Aorta (tissue), 5 donors: ENCODE measurements at places on chromosomes 4 and X.

DNA sequence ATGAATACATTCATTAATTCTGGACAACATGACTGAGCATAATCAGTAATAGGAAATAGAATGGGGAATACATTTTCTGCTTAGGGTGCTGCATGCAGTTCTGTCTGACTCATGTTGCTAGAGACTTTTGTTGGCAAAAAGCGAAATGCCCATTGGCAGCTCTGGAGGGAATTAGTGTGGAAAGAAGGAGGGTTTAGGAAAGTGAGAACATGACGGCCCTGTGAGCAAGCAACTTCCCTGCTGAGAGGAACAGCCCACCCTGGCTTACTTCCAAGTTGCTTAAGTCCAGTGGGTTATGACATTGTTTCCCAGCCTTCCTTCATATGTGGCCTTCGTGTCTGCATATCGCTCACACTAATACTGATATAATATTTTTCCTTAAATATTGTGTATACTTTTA, 13.8 kb downstream of the MAD2L1 start:
- DNase-seq, result peak; percentile 82

DNA sequence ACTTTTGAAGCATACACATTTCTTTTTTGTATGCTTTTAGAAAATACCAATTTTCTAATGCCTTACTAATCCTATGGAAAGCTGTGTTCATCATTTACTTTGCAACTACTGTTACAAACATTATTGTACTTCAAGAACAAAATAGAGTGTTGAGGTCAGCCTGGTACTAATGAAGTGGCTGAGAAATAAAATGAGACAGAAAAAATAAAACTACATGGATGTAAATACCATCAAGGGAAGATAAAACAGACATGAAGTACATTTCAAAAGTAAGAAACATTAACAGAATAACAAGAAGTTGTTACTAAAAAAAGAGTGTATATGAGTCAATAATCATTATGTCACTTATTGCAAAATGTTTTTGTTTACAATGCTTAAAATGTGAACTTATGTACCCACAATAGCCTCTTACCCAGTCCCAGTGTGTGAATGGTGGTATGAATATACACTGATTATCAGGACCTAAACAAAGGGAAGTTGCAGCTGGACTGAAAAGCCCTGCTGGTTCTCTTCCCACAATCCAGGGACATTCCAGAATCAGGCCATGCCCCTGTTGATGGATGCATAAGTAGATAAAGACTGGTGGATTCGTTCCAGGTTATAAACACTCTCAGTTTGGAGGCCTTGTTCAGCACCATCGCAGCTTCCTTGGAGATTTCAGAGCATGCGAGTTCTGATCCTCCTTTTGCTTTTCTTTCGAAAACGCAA, 2.4 kb upstream of the CSN3 start:
- DNase-seq, result no peak

- DNase-seq, result no peak
Measured at GRCh38 chrX:133544115-133544514, 128.8 kb upstream of the GPC4 start.

- no peak for DNase-seq
Measured at GRCh38 chr4:156197216-156197615, 243.6 kb upstream of the CTSO start.

- no peak for DNase-seq
Measured at GRCh38 chr4:85486425-85487086, 11.6 kb downstream of the ARHGAP24 start.

DNA sequence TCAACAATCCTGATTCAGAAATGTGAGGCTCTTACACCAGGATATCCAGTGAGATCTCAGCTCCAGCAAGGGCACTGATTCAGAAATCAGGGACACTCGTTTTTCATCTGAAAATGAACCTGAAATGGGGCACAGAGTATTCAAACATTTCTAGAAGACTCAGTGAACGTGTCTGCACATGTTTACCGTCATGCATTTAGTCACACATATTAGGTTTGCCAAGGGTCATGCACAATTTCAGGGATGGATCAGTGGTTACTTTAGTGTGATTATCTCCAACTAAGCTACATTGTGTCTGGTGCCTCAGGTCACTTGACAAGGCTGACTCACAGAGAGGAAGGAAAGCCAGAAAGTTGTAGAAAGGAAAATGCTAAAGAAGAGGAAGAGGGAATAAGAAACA, 33.6 kb upstream of the SPANXN2 start:
- no peak for DNase-seq

- no peak for DNase-seq
Measured at GRCh38 chr4:47715716-47716416, 122.0 kb downstream of the CORIN start.

DNA sequence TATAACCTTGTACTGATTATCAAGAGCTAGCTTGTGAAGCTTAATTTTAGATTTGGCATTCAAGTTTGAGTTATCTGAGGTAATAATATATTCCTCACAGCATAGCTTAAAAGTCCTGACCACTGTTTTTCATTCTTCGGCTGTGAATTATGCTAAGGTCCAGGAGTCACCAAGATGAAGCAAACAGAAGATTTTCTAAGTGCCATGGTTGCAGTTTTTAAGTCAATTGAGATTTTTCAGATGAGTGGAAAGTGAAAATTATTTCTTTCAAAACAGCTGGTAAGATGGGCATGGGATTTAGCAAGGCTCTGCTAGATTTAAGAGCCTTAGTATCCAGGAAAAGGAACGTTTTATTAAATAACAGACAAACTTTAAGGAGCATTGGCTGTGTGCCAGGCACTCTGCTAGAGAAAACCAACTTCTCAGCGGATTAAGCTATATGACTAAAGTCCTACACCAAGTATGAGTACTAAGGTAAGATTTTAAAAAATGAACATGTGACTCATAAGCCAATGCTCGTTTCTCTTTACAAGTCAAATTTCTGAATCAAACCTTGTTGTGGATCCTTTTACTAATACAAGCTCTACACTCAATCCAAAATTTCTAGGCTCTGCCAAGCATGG, 149.9 kb upstream of the IL15 start:
- peak; percentile 48 for DNase-seq

DNA sequence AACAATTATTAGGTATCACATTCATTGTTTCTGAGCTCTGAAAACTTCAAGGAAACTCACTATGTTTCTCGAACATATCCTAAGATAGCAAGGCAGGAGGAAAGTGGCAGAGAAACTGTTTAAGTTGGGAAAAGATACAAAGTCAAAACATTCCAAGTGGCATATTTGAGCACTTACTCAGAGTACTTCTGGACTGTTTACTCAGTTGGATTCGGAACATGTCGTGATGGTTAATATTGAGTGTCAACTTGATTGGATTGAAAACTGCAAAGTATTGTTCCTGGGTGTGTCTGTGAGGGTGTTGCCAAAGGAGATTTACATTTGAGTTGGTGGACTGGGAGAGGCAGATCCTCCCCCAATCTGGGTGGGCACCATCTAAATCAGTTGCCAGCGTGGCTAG, 298.3 kb downstream of the IL1RAPL2 start:
- no peak for DNase-seq

- no peak for DNase-seq
Measured at GRCh38 chr4:182235021-182235795, 8.0 kb upstream of the TENM3 start.

GRCh38 chrX:805988-806387, 175.4 kb downstream of the SHOX start:
- DNase-seq, result no peak

GRCh38 chrX:31423609-31424189, 351.9 kb upstream of the FTHL17 start:
- DNase-seq, result no peak

DNA sequence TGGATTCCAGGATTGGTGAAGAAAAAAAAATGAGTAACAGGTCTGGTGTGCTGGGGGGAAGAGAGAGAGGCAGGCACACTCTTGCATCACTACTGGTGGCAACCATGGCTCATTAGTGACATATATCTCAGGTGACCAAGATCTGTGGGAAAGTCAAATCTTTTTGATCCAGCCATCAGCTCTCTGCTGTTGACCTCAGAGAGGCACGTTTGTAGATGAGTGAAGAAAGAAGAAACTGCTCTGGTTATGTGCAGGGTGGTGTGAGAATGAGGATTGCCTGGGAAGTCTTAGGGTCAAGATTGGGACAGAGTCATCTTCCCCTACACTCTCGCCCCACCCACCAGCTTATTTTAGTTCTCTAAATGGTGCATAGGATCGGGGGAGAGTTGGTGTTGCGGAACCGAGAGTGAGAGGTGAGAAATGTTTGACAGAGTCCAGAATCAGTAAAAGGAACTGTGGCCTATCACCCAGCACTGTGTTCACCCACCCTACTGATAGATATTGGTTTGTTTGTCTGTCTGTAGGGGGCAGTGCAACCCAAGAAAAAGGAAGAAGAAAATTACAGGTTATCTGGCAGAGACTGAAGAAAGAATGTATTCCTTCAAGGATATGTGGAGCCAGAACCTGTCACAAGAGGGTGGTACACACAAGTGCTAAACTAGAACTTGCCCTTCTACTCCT, 21.9 kb downstream of the ARMCX6 start:
- no peak for DNase-seq

DNA sequence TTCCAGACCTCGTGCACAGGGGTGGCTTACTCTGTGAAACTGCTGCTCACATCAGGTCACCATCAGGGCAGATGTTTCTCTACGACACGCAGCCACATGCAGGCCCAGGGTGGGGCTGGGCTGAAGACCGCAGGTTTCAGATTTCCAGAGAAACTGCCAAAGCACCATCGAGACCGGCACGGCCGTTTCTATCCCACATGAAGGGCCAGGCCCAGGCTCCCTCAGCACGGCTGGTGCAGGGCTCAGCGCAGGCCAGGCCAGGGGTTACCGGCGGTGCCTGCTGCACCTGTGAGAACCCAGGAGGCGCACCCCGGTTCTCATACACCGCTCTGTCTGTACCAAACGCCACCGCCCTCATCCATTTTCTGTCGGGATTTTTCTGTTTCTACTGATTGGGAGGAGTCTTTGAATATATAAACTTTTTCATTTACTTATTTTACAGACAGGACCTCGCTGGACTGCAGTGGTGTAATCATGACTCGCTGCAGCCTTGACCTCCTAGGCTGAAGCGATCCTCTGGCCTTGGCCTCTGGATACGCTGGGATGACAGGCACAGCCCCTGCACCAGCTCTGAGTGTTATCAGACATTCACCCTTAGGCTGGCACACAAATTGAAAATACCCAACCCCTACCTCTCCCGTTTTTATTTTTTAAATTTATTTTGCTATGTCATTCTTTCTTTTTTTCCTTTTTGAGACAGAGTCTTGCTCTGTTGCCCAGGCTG, 17.1 kb downstream of the CTBP1 start:
- DNase-seq, result no peak

DNA sequence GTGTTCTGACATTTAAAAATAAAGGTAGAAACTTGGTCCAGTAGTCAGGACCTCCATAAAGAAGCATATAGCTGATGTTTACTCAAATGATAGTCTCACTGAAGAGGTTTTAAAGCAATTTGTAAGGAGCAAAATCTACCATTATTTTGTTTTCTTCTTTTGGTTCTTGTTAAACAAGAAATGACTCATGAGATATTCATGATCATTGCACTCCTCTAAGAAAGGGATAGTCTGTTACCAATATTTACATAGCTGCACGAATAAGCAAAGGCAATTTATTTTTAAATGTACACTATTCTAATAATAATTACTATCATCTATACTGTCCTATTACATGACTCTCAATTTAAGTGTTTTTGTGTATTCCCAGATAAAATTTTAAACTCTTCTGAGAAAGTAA, 397.9 kb downstream of the FAM47B start:
- DNase-seq, result no peak

GRCh38 chr4:94588896-94589693, 137.4 kb downstream of the PDLIM5 start:
- no peak for DNase-seq

GRCh38 chr4:38005637-38006036, 45.4 kb downstream of the PTTG2 start:
- DNase-seq, result no peak

DNA sequence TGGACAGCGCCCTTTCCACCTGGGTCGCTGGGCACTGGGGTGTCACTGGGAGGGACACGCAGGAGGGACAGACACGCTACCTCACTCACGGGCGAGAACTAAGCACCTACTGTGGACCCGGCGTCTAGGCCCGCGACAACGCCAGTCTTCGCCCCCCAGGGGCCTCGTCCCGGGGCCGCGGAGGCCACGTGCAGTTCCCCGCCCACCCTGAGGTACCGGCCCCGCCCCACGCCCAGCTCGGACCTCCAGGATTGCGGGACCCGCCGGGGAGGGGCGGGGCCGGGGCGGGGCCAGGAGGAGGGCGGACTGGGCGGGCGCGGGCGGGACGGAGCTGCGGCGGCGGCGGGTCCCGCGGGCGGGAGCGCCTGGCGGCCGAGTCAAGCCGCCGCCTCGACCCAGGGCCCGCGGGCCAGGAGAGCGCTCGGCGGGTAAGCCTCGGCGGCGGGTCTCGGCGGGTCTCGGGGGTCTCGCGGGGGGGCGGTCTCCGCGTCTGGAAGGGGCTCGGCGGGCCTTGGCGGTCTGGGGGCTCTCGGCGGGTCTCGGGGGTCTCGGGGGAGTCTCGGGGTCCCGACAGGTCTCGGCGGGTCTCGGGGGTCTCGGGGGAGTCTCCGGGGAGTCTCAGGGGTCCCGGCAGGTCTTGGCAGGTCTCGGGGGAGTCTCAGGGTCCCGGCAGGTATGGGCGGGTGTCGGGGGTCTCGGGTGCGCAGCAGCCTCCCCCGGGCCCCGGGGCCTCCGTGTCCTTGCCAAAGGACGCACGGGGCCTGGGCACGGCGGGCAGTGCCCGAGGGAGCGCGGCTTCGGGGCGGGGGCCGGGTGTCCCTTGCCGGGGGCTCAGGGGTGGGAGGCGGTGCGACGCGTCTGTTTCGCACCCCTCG, at the start of gene SH3BP2:
Gene SH3BP2 (plus strand): TSS at position 375 of the 875 bp plus-strand sequence. CDS start 27,533 bp downstream, outside the sequence.
- DNase-seq, result peak; percentile 95

GRCh38 chr4:66959207-66959606, 586.1 kb downstream of the CENPC start:
- DNase-seq, result no peak

DNA sequence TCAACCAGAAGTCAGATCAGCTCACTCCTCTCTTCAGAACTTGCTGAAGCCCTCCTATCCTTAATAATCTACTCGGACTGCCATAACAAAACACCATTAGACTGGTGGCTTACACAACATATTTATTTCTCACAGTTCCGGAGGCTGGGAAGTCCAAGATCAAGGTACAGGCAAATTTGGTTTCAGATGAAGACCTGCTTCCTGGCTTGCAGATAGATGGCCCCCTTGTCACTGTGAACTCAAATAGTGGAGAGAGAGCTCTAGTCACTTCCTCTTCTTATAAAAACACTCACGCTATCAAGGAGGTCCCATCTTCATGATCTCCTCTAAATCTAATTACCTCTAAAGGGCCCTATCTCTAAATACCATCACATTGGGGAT, 125.1 kb downstream of the CAMK2D start:
- no peak for DNase-seq
